ENCODE measurements at places on chromosomes 7 and 10. TPM values are rescaled to one million over a fixed set of nuclear protein-coding genes. Genes with fewer than 3 reads are reported as not detected.

ACSM6 gene
- 1.8 TPM for total RNA-seq

IMPDH1 gene
- 40.2 TPM for total RNA-seq

SERPINE1 gene
- total RNA-seq: 4.3 TPM

CAV2 gene
- total RNA-seq: 64.4 TPM

RHBDD2 gene
- 82.7 TPM for total RNA-seq

CARD11 gene
- total RNA-seq: 52.3 TPM

GRM3 gene
- total RNA-seq: not detected

WDR86 gene
- 4.3 TPM for total RNA-seq

AUTS2 gene
- 119 TPM for total RNA-seq

BTBD16 gene
- 51.2 TPM for total RNA-seq

ANKRD30A gene
- total RNA-seq: not detected

AFAP1L2 gene
- 17.9 TPM for total RNA-seq

TMEM196 gene
- total RNA-seq: 0.31 TPM

SLC18A3 gene
- not detected for total RNA-seq

IL15RA gene
- total RNA-seq: 13.5 TPM

PCDH15 gene
- 1.2 TPM for total RNA-seq

PVRIG gene
- 1.1 TPM for total RNA-seq

TMEM176B gene
- total RNA-seq: 32.7 TPM

FAM25C gene
- not detected for total RNA-seq

SEMA3C gene
- total RNA-seq: 111 TPM

DOCK4 gene
- total RNA-seq: 37.9 TPM

DYNC1I1 gene
- 14.6 TPM for total RNA-seq

DDX50 gene
- 33.9 TPM for total RNA-seq

KAZALD1 gene
- 3.4 TPM for total RNA-seq

LRRC4 gene
- 1.3 TPM for total RNA-seq

SAP25 gene
- 2.8 TPM for total RNA-seq

RSPH10B gene
- total RNA-seq: 0.44 TPM

ANKRD26 gene
- 8.6 TPM for total RNA-seq

HOXA11 gene
- total RNA-seq: 16.6 TPM

ADAM22 gene
- total RNA-seq: 26.4 TPM

ZNF503 gene
- 25.2 TPM for total RNA-seq

DRGX gene
- total RNA-seq: not detected

CPSF4 gene
- 40.8 TPM for total RNA-seq

CSGALNACT2 gene
- 15.2 TPM for total RNA-seq

GRID2IP gene
- 2.6 TPM for total RNA-seq

OR2A1 gene
- not detected for total RNA-seq

PHYHIPL gene
- total RNA-seq: 2.4 TPM

KLHDC10 gene
- 33.1 TPM for total RNA-seq

EPHB6 gene
- total RNA-seq: 55.9 TPM

All from ureter (tissue), 1 donor.